Upper lobe of left lung (tissue), 6 donors: ENCODE measurements at places on chromosomes 11 and 22.

- DNase-seq: no peak
Measured at GRCh38 chr11:64764040-64764611, 4.4 kb upstream of the PYGM start.

- DNase-seq: no peak
Measured at GRCh38 chr22:42171417-42171816, 40.8 kb upstream of the CYP2D6 start.

GRCh38 chr11:134532131-134532920 is 120.3 kb upstream of the B3GAT1 start:
- DNase-seq: peak; percentile 69

DNA sequence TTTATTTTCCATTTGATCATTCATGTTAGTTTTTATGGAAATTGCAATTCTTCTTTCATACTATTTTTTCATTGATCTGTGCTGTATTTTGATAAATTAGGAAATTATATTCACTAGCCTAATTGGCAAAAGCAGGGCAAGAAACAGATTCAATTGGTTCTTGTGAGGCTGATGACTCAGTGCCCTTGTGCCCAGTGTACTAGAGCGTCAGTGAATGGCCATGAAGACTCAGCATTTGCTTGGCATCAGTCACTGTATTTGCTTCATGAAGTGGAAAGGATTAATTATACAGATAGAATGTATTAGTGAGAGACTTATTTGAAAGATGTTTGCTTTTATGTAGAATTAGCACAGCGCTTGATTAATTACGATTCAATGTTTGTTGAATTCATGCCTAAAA is 31.8 kb downstream of the MRGPRX1 start:
- DNase-seq: no peak

DNA sequence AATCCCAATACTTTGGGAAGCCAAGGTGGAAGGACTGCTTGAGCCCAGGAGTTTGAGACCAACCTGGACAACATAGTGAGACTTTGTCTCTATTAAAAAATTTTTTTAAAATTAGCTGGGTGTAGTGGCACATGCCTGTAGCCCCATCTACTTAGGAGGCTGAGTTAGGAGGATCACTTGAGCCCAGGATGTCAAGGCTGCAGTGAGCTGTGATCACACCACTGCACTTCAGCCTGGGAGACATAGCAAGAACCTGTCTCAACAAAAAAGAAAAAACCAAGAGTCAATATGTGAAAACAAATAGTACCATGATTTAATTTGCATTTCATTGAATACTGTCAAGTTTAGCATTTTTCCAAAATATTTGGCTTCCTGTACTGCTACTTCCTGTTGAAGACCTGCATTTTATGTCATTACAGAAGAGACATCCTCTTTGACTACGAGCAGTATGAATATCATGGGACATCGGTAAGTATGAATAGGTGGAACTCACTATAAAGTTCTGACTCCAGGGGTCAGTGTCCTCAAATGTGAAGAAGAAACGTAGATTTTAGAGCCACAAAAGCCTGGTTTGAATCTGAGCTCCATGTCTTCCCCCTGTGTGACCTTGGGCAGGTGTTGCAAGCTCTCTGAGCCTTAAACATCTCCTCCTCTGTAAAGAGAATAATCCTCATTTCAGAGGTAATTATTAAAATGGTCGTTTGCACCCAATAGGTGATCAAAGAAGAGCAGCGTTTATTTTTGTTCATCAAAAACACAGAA is 16.0 kb downstream of the CDC45 start:
- DNase-seq: no peak

DNA sequence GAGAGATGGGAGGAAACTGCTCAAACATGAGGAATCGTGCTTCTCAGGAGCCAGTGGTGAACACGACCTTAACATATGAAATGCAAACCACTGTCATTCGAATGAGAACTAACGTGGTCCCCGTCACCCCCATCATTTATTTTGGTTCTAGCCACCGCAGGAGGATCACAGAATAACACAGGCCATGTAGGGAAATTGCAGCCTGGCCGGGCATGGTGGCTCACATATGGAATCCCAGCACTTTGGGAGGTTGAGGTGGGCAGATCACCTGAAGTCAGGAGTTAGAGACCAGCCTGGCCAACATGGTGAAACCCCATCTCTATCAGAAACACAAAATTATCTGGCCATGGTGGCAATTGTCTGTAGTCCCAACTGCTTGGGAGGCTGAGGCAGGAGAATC is 27.1 kb downstream of the KRTAP5-5 start:
- no peak for DNase-seq

DNA sequence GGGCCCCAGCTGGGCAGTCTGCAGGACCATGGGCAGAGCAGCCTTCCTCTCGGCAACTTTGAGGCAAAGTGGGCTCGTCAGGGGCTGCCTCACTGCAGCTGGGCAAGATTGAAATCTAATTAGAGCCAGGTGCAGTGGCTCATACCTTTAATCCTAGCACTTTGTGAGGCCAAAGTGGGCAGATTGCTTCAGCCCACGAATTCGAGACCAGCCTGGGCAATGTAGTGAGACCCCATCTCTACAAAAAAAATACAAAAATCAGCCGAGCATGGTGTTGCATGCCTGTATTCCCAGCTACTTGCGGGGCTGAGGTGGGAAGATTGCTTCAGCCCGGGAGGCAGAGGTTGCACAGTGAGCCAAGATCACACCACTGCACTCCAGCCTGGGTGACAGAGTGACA is 34.2 kb downstream of the ARHGAP8 start:
- DNase-seq: no peak

- DNase-seq: no peak
Measured at GRCh38 chr11:101912823-101913284, 2.0 kb upstream of the CEP126 start.

DNA sequence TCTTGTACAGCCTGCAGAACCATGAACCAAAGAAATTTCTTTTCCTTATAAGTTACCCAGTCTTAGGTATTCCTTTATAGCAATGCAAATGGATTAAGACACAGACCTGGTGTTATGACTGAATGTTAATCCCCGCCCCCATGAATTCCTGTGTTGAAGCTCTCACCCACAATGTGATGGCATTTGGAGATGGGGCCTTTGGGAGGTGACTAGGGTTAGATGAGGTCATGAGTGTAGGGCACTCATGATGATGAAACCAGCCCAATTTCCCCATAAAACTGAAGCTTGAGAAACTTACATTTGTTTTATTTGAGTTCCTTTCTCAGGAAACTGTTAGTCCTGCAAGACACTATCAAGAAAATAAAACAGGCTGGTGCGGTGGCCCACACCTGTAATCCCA is 115.8 kb upstream of the THY1 start:
- no peak for DNase-seq

GRCh38 chr11:1873048-1873812 is 18.5 kb downstream of the PRR33 start:
- peak; percentile 54 for DNase-seq

GRCh38 chr22:19735665-19736510 is 12.5 kb downstream of the GP1BB start:
- no peak for DNase-seq

DNA sequence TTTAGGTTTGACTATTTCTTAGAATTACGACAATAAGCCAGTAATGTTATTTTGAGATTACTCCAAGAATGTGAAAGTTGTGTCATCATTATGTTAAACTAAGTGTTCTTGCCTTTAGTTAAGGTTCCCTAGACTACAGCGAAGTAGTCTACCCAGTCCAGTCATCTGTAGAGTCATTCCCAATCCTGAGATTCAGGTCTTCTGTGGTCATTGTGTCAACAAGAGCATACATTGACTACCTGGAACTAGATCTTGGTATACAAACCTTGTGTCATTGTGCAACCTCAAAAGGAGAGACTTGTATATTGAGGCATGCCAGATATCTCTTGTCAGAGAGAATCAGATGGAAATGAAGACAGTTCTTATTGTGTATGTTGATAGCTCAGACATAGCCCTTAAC is 115.9 kb downstream of the ATM start:
- no peak for DNase-seq

DNA sequence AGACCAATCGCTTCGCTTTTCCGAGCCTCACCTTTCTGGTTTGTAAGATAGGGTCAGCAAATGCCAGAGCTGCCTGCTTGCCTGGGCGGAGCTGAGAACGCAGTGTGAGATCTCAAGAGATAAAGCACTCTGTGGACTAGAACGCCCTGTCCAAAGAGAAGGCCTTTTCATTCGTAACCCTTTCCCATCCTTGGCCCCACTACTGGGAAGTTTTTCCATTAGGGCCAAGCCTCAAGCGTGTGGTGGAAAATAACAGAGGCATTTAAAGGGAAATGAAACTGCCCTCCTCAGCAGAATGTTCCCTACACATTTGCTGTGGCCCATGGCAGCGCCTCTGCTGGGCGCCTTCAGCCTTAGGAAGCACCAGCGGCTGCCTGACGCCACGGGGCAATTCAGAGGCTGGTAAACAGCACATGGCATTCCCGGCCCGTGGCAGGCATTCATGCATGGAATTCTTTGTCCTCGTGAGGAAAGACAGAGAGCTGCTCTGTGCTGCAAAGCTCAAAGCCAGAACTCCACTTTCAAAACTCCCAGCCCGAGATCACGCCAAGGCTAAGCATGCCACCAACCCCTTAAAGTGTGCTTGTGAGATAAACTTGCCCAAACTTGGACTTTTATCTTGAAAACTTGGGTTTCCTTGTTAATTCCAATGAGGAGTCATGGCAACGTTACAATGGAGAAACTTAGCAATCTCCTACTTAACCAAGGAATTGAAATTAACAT is 38.1 kb downstream of the AHNAK start:
- DNase-seq: peak; percentile 85

- DNase-seq: no peak
Measured at GRCh38 chr22:42939451-42939881, 75.5 kb downstream of the PACSIN2 start.

- no peak for DNase-seq
Measured at GRCh38 chr11:20005747-20006146, 154.5 kb downstream of the DBX1 start.

DNA sequence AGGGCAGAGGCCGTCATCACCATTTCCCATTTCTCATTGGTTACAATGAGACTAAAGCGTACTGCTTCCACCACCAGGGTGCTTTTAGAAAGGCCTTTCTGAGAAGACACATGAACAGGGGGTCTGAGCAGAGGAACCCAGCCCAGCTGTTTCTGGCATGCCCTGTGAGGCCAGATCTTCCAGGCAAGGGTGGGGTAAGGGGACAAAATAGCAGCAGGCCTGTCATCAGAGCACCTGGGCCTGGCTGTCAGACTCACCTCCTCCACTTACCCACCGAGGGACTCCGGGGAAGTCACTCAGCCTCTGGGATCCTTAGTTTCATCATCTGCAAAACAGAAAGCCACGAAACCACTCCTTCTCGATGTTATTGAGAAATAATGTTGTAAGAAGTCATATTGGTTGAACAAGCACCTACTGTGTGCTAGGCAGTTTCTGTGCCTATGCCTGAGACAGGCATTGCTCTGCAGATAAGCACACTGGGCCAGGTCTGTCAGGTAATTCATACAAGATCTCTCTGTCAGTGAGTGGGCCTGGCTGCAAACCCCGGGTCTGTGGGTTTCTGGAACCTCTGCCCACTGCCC is 8.8 kb upstream of the WNT11 start:
- no peak for DNase-seq

GRCh38 chr11:78365381-78365792 is 52.2 kb downstream of the GAB2 start:
- no peak for DNase-seq

DNA sequence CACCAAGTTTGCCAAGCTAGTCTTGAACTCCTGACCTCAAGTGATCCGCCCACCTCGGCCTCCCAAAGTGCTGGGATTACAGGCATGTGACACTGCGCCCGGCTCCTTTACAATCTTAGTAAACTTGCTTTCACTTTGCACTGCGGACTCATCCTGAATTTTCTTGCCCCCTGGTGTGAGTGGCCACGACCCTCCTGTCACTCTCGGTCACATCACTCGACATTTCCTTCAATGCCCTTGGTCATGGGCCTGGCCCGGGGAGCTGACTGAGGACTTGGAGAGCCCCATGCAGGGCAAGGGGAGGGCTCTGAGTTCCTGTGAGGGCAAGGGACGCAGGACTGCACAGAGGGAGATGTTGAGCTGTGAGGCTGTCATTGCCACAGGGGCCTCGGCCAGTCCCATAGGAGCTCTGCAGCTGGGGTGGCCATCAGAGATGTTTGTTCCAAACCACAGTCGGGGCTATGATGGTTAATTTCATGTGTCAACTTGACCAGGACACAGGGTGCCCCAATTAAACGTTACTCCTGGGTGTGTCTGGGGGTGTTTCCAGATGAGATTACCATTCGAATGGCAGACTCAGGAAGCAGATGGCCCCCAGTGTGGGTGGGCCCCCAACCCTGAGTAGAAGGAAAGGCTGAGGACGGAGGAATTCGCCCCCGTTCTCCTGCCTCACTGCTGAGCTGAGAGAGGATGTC is 21.2 kb downstream of the A4GALT start:
- no peak for DNase-seq

DNA sequence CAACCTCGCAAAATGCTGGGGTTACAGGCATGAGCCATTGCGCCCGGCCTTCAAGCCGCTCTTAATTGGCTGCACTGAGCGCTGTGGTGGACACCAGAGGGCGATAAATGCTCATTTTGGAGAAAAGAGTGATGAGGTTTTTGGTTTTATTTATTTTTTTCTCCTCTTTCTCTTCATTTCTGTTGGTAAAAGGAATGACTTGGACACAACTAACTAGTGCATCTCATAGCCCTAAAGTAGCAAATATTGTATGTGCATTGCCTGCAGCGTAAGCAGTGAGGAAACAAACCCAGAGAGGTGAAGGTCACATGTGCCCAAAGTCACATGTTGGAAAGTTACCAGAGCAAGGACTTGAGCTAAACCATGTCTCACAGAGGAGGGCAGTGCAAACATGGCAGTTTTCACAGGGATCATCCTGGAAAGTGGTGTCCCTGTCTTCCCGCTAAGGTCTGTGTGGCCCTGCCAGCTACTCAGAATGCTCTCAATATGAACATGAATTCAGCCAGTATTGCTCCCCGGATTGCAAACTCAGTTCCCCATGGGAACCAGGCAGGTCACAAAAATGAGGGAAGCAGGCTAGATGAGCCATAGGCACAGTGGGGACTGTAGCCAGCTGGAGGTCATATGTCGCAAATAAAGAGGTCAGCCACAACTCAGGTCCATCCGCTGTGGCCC is 8.6 kb upstream of the CD82 start:
- DNase-seq: no peak

DNA sequence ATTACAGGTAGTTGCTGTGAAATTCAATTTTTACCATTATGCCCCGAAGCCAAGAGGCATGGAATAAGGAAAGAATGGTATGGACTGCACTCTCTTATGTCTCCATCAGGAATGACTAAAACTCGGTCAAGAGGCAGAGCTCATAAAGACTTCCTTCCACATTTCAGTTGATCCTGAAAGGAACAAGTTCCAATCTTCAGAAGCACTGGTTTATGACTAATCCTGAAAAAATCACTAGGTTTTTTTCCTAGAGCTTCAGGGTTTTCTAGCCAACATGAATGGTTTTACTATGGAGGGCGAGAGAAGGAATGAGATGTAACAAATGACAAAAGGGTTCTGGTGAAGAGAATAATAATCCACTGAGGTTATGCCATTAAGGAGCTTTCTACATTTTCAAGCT is 832.2 kb downstream of the NTM start:
- DNase-seq: no peak
